ENCODE measurements at places on chromosomes 11 and 22.

- peak; percentile 41 for DNase-seq
Observed at GRCh38 chr11:43681401-43681942, 934 bp downstream of the HSD17B12 start.

DNA sequence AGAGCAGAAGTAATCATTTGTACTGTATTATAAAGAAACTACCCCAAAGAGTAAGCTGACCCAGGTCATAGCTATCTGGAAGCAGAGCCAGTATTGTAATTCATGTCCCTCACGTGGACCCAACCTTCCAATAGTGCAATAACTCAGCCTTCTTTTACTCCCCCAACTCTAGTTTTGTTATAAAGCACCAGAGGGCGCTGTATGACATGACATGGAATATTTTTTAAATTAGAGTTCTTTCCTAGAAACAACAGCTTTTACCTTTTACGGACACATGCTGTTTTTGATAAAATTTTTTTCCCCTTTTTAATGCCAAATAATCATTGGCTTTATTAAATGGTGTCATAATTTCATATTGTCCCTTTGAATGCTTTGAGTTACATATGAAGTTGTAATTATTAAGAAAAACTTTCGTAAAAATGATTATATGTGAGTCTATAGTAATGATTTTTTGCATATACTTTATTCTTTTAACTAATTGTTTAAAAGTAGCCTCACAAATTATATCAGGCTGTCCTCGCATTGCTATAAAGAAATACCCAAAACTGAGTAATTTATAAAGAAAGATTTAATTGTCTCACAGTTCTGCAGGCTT lies 76.9 kb downstream of the DKK3 start:
- DNase-seq = peak; percentile 12

DNA sequence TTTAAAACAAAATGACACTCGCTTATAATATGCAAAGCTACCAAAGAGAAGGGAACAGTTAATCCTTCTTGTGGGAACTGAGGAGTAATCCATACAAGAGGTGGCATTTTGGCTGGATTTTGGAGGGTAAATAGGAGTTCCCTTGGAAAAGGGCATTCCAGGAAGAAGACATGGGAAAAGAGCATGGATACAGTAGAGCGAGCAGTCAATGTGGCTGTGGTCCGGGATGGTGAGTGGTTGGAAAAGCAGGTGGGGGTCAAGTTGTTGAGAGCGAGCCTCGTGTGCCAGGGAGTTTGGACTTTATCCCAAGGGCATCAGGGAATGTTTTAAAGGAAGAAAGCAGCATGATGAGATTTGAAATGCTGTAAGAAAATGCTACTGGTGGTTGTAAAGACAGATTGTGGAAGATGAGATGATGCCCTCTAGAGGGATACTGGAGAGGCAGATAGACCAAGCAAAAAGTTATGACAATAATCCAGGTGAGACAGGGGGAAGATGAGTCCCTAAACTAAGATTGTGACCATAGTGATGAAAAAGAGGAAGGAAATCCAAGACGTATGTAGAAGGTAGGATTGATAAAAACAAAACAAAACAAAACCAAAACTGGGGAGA lies 3.8 kb upstream of the MMP7 start:
- no peak for DNase-seq

- no peak for DNase-seq
Observed at GRCh38 chr11:77468527-77468926, 5.4 kb downstream of the PAK1 start.

DNA sequence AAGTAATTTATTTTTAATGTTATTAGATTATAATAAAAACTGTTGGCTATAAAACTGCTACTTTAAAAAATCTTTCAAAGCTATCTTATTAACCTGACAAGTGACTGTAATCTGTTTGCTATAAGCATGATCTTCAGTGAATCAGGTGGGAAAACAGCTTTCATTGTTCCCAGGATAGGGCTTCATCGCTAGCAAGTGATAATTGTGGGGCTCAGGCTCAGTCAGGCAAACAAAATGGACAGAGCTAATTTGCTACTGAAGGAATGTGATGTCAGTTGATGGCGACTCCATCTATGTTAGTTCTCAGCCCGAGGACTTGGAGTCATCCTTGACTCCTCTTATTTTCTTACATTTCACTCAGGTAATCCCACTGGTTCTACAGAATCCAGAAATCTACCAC lies 125.0 kb downstream of the RASSF10 start:
- no peak for DNase-seq

GRCh38 chr11:128630367-128631230 lies 43.2 kb upstream of the ETS1 start:
- DNase-seq = peak; percentile 84

DNA sequence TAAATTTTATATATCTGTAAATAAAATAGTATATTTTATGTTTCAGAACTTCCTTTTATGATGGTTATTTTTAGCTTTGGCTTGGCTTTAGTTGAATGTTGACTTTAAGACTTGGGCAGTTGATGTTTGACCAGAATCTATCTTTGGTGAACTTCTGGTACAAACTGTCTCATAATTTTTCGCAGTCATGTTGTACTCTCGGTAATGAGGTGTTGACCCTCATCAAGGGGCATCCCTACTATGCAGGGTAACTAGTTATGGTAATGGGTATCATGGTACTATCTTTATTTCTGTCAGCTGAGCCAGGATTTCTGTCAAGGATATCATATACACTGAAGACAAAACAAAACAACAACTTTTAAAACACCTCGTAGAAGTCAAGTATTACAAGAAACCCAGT lies 67.7 kb downstream of the NXPE2 start:
- DNase-seq = no peak

- no peak for DNase-seq
Observed at GRCh38 chr11:10478574-10479550, 23.8 kb downstream of the AMPD3 start.

DNA sequence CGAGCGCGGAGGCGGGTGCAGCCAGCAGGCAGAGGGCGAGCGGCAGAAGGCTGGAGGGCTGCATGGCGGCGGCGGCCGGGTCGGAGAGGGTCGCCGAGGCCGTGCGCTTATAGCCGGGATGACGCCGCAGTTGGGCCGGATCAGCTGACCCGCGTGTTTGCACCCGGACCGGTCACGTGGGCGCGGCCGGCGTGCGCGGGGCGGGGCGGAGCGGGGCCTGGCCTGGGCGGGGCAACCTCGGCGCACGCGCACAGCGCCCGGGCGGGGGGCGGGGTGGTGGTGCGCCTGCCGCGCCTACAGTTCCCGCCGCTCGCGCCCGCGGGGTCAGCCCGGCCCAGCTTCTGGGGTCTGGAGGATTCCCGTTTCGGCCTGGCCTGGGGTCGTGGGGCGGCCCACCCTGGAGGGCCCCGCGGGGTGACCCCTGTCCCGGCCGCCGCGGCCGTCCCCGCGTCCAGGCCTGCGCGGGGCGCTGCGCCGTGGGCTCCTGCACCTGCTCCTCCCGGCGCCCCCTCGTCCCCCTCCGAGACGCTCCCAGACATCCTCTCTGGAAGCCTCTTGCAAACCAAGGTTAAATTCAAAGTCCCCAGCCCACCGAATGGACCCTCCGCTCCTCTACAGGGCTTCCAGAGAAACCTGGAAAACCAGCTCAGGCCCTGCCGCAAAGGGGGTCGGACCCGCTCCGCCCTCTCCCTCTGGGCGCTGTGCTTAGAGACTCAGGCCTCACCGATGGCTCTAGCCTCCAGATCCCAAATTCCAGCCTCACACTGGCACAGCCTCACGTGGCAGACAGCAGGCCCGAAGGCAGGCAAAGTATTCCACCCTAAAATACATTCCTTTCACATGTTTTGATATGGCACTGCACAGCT lies at the start of gene CTSD:
Gene CTSD, minus strand, starts transcription at position 132 of the 866 bp plus-strand sequence. Its CDS starts 68 bp downstream, at position 64.
- peak; percentile 72 for DNase-seq

DNA sequence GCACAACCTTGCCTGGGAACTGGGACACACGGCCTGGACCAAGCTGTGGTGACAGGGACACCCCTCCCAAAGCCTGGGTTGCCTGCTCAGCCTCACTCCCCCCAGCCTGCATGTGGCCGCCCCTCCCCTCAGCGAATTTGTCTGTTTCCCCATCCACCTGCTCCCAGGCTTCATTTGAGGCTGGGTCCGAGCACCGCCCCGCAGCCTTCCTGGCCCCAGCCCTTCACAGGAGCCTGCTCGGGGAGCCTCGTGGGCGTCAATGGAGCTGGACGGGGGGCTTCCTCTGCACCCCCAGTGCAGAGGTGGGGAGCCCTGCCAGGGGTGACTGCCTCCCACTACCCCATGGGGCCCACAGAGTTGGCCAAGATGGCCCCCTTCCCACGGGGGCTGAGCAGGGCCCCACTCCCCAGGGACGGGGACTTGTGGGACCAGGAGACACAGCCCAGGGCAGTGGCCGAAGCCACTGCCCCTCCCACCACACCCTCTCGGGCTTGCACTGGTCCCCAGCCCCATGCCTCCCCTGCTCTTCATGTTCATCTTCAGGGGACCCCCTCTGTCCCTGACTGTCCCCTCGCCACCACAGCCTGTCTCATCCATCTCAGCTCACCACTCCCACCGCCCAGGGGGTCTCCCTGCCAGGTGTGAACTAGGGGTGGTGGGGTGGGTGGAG lies 91.7 kb downstream of the WNT7B start:
- DNase-seq = no peak

- no peak for DNase-seq
Observed at GRCh38 chr22:43451371-43452050, 39.7 kb downstream of the MPPED1 start.

DNA sequence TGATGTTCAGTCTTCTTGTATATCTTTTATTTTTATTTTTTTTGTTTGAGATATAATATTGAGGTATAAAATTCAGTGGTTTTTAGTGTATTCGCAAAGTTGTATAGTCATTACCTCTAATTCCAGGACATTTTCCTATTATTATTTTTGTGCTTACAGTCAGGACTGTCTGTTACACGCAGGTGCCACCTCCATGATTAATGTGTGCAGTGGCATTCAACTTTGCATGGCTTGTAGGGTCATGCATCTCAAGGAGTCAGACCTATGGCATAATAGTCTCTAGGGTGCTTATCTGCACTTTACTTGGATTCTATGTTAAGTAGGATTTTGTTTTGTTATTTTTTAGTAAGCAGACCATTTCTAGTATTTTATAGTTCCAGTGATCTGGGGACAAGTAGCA lies 1.0 kb downstream of the CTR9 start:
- no peak for DNase-seq

DNA sequence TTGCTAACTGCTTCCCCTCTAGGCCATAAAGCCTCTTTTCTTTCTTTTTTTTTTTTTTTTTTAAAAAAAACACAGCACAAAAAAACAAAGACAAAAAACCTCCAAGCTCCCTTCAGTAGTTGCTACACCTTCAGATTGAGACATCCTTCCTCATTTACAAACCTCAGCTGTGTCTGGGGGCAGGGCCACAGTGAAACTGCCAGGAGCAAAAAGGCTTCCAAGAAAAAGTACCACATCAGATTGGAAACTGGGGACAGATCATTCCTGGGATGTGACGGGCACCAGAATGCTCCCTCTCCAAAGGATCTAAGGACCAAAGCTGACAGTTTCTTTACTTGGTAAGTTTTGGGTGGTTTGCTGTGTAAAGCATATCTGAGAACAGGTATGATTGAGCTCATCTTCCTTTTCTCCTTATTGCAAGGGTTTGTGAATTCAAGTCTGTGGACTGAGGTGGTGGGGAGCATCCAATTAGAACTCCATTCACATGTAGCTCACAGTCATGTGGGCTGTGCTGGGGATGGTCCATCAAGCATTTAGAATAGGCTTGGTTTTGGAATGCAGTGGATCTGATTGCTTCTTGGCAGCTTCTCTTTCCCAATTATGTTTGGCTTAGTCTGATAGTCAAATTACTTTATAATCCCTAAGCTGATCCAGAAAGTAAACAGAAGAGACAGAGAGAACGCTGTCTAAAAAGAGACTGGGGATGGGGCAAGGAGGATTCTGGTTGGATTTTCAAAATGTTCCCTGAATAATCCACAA lies 705 bp downstream of the BBOX1 start:
- no peak for DNase-seq

GRCh38 chr11:4903484-4903883 lies at the start of gene OR51A7:
Gene OR51A7 (plus strand): TSS chr11:4903783. CDS start chr11:4907370, 3,587 bp downstream.
- no peak for DNase-seq

DNA sequence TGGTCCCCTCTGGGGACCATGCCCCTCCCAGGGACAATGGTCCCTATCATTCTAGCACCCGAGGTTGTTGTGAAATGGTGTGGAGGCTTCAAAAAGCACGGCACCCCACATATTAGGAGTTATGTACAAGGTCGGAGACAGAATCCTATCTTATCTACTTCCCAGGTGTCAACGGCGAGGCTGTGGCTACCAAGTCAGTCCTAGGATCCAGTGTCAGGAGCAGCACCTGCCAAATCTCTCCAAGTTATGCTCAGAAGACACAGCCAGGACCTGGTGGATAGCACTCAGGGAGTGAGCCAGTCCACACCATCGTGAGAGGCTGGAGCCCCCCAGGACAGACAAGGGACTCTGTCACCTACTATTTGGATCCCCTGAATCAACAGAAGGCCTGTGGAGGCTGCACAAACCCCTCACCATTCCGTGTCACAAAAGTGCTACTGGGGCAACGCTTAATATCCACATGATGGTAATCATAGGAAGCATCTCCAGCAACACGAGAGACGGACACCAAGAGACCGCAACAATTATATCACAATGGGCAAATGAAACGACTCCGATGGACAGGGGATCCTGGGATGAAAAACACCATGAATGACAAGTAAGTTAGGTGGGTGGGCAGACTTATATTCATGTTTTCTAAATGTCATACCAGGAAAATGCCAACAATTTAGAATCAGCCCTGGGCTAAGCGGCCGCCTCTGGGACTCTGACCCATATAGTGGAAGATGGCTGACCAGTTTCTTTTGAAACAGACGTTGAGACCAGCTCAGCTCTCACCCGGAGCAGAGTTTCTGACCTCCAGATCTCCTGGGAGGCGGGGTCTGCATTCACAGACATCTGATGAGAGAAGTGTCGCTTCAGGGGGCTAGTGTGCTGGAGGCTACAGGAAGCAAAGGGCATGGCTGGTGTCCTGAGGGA lies 108.4 kb downstream of the MED15 start:
- DNase-seq = no peak

DNA sequence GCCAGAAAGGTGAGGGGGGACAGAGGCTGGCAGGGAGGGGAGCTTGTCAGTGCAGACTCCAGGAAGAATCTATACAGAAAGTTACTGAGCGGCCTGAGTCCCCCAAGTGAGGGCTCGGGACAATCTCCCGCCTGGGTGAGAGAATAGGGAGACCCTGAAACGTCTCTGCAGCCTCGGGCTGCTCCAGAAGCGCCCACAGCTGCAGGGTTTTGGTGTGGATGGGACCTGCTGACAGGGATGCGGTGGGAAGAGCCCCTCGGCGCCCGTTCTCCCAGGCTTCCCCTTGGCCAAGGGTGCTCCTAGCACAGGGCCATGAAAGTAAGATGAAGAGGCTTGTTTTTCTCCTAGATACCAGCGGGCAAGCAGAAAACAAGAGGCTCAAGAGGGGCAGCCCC lies 743 bp upstream of the RCE1 start:
- DNase-seq = no peak

- DNase-seq = no peak
Observed at GRCh38 chr22:24460418-24461089, 33.2 kb downstream of the ADORA2A start.
